ENCODE measurements at places on chromosomes 16 and 17.

DNA sequence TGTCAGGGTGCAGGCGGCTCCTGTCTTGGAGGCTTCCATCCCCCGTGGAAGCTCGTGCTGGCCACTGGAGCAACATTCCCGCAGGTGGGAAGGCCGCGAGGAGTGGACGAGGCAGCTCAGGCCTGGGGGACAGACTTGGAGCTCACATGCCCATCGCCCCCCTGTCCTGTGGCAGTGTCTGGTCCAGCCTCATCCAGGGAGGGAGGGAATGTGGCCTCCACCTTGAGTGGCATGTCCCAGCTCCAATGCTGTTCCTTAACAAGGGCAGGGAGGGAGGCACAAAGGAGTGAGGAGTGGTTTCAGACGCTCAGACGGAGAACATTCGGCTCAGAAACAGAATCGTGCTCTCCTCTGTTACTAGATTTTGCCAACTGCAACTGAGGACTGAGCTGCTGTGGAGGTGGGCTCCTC is 159.4 kb upstream of the CHMP6 start:
- DNase-seq, result no peak

- DNase-seq, result no peak
Observed at GRCh38 chr16:58264961-58265479, 29.8 kb downstream of the PRSS54 start.

DNA sequence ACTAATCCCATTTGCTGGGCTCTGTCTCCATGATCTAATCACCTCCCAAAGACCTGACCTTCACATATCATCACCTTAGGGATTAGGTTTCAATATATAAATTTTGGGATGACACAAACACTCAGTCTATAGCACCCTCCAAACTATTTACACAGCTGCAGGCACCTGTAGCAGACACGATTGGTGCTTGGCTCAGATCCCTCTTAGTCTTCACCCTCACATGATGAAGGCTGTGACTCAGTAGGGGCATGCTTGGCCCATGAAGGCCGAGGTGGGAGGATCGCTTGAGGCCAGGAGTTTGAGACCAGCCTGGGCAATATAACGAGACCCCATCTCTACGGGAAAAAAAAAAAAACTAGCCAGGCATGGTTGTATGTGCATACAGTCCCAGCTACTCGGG is 73.5 kb downstream of the HS3ST2 start:
- DNase-seq, result no peak

DNA sequence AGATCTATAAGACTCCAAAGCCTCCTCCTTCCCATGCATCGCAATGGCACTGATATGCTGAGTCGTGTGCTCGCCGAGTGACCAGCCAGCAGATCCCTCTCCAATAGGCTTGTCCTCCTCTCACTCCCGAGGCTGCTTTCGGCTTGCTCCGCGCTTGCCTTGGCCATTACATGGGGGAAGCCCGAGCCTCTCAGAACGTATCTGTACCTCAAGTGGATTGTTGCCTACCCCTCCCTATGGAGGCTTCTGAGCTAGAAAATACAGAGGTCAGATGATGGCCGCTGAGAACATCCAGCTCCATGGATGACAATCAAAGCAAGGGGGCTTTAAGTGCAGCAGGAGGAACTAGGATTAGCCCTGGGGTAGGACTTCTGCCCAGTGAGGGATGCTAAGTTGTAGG is 7.7 kb upstream of the NLRP1 start:
- peak; percentile 58 for DNase-seq

DNA sequence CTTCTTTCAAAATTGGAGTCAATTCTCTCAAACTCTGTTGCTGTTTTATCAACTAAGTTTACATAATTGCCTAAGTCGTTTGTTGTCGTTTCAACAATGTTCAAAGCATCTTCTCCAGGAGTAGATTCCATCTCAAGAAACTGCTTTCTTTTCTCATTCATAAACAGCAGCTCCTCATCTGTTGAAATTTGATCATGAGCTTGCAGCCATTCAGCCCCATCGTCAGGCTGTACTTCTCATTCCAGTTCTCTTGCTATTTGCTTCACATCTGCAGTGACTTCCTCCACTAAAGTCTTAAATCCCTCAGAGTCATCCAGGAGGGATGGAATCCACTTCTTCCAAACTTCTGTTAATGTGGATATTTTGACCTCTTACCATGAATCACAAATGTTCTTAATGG is 230.6 kb downstream of the IRF8 start:
- no peak for DNase-seq

DNA sequence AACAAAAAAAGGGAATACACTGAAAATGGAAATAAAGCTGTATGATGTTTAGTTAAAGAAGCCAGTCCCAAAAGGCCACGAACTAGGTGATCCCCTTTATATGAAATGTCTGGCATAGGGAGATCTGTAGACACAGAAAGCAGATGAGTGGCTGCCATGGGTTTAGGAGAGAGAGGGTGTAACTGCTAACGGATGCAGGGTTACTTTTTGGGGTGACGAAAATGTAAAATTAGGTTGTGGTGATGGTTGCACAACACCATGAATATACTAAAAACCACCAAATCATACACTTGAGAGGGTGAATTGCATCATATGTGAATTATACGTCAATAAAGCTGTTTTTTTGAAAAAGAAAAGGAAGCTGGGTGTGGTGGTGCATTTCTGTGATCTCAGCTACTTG is 99.6 kb downstream of the ADCY9 start:
- no peak for DNase-seq

DNA sequence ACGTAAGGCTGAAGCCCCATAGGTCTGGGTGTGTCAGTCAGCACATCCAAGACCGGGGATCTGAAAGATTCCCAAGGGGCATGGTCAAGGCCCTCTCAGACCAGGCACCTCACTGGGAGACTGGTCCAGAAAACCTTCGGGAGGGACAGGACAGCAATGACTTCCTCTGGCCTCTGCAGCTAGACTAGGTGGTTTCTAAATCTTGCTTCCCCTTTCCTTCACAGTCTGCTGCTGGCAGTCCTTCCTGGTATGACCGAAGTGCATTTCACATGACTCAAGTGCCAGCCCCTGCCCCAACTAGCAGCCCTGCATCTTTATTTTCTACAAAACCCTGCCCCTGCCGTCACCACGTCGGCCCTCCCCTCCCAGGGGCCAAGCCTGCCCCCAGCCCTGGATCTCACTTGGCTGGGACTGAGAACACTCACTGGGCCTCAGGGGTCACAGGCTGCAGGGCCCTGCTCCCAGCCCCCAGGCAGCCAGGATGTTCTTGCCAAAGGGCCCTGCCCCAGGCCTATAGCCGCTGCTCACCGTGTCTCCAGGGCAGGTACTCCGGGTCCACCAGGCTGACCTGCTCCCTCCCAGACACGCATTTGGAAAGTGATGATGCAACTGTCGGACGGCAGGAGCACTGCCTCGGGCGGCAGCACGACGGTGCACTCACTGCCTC is 18.3 kb downstream of the POLR3K start:
- no peak for DNase-seq

- DNase-seq, result no peak
Observed at GRCh38 chr17:52209507-52209906, 51.0 kb upstream of the CA10 start.

- no peak for DNase-seq
Observed at GRCh38 chr17:44501866-44502375, 1.3 kb downstream of the GPATCH8 start.

GRCh38 chr16:19654147-19654546 is 63.9 kb downstream of the KNOP1 start:
- no peak for DNase-seq

DNA sequence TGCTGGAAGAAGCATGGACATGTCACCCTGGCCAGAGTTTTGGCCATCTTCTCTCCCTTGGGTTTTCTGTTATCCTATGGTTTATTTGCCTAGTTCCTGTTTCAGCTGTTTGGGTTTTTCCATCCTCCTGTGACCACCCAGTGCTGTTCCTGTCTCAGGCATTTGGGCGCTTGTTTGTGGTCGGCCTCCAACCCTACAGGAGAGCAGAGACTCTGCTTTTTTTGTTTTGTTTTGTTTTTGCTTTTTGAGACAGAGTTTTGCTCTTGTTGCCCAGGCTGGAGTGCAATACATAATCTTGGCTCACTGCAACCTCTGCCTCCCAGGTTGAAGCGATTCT is 3.3 kb upstream of the ZC3H7A start:
- no peak for DNase-seq

- no peak for DNase-seq
Observed at GRCh38 chr16:65075877-65076276, 46.0 kb downstream of the CDH11 start.

GRCh38 chr16:55189224-55189623 is 134.8 kb upstream of the IRX6 start:
- DNase-seq, result no peak

GRCh38 chr16:4021070-4021779 is 95.0 kb downstream of the ADCY9 start:
- no peak for DNase-seq

DNA sequence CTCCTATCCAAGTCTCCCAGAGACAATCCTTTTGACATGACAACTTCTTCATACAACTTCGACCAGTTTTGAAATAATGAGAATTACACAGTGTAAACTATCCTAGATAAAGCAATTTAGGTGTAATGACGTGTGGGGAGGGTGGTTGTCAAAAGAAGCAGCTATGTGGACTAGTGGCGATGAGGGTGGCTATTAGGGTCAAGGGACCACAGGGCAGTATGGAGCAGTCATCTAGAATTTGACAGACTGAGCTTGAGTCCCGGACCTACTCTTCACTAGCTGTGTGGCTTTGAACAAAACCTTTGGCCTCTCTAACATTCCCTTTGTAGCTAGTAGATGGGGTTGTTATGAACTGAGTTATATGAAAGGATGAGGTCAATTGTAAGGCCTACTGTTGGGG is 247.1 kb downstream of the HAPSTR1 start:
- no peak for DNase-seq

Data from vagina (tissue), 2 donors.